ENCODE measurements at places on chromosomes 6 and 20.
A peak's percentile ranks its signal among the peaks of the same experiment; 100 is the strongest.

DNA sequence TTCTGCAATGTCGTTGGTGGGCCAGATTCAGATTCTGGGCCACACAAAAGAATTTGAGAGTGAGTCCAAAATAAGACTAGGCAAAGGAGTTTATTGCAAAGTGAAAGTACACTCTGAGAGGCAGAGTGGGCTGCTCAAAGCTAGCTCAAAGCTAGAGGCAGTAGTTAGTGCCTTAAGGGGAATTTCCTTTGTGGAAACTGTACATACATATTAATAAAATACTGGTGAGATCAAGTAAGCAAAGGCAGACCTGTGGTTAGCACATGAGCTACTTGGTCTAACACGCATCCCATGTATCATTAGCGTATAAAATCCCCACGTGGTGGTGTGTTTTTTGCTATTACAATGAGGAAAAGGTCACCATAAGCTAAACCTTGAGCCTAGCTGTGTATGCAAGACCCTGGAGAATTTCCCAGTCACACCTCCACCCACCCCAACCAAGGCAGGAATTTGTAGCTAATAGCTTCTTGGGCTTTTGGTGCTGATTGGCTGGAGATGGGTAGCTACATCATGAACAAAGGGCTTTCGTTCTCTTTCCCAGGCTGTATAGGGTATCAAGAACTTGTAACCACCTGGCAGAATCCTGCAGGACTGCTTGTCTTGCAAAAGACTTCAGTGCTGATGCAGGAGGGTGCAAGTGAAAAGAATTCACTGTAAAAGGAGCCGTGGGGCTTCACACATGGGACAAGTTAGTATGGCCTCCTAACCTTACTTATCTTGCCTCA lies 14.7 kb upstream of the TRIM26 start:
- DNase-seq, result no peak

GRCh38 chr6:159059141-159059540 lies 14.3 kb upstream of the TAGAP start:
- no peak for DNase-seq

GRCh38 chr6:6494677-6495076 lies 93.8 kb upstream of the LY86 start:
- no peak for DNase-seq

DNA sequence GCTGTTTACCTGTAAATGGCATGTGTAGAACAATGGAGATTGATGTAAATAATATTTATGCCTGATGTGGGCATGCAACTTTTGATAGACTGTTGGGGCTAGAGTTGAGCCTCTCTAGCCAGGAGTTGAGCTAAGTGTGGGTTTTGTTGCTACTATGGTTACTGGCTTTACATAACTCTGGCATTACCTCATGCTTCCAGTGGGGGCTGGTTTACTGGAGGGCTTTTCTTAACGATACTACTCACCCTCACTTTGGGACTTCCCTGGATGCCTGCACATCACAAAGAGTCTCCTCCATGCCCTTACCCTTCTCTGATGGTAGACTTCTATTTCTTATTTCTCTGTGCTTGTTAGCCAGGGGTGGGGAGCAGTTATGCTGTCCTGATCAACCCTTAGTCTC lies 524.6 kb upstream of the CDH4 start:
- DNase-seq, result peak; percentile 2

GRCh38 chr20:63056236-63057170 lies 49.7 kb upstream of the BHLHE23 start:
- DNase-seq, result peak; percentile 6

GRCh38 chr6:157049133-157049532 lies 272.0 kb downstream of the ARID1B start:
- no peak for DNase-seq

DNA sequence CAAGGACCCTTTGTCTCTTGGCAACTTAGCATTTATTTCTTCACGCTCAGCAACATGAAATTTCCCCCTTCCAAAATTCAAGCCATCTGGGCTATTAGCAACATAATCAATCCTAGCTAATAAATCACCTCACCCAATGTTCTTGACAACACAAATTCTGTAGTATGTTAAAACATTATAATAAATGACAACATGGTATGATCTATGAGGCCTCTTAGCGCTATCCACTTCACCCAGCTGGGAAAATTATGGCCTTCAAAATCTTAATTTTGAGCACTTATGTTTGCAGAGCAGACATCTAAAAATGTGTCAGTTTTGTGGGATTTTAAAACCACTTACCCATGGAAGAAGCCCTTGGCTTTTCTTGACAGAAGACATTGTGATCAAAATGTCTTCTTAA lies 181.9 kb downstream of the HDGFL1 start:
- DNase-seq, result no peak

GRCh38 chr6:28531479-28532128 lies 5.9 kb downstream of the GPX5 start:
- DNase-seq, result no peak

GRCh38 chr20:60641879-60642447 lies 610.1 kb upstream of the CDH4 start:
- no peak for DNase-seq

All from fibroblast of lung (primary cell).